ENCODE measurements at places on chromosomes 2 and 18.

GRCh38 chr2:239390546-239391285 is 10.1 kb downstream of the HDAC4 start:
- no peak for DNase-seq

- no peak for DNase-seq
These were observed 460.8 kb downstream of the IRS1 start for GRCh38 chr2:226338825-226339224.

DNA sequence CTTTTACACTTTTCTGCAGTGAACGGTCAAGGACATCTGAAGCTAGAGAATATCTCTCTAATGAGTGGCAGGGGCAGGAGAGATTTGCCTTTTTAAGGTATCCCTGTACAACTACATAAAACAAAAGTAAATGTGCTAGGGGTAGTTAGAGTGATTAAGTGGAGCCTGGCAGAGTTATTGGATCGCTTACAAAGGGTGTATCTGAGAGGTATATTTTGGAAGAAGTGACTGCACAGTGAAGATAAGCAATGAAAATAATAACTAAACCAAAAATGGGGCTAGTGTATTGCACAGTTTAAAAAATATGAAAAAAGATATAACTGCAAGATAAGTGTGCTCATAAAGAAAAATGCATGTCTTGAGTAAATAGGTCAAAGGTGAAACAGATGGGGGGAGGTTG is 193.5 kb upstream of the EPC2 start:
- DNase-seq = no peak

- no peak for DNase-seq
These were observed 98.6 kb upstream of the CABLES1 start for GRCh38 chr18:23036660-23037201.

DNA sequence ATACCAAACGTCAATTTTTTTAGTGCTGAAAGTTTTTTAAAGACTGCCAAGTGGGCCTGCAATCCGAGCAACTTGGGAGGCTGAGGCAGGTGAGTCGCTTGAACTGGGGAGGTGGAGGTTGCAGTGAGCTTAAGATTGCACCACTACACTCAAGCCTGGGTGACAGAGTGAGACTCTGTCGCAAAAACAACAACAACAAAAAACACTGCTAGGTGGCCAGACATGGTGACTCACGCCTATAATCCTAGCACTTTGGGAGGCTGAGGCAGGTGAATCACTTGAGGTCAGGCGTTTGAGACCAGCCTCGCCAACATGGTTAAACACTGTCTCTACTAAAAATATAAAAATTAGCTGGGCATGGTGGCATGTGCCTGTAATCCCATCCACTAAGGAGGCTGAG is 202.8 kb upstream of the COPS8 start:
- DNase-seq = no peak

GRCh38 chr18:80147418-80148325 is 38.6 kb downstream of the ADNP2 start:
- peak; percentile 86 for DNase-seq

DNA sequence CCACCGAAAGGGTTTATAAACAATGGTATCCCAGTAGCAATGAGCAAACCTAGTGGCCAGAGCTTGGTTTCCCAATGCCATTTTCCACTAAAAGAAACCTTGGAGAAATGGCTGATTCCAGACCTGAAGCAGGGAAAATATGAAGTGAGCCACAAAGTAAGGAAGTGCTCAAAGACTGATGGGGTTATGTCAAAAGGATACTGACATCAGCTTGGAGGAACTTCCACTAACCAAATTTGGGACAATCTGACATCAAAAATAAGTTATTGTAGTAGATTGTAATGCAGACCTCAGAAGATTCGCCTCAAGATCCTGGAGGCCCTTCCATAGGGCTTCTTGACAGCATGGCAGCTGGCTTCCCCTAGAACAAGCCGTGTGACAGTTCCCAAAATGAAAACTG is 79.4 kb upstream of the SP3 start:
- DNase-seq = no peak

- DNase-seq = no peak
These were observed 427.1 kb downstream of the EIPR1 start for GRCh38 chr2:2950403-2950952.

GRCh38 chr2:180443888-180444287 is 436.8 kb upstream of the CWC22 start:
- DNase-seq = no peak

- no peak for DNase-seq
These were observed 150.6 kb downstream of the TMX3 start for GRCh38 chr18:68564351-68564750.

GRCh38 chr2:67516362-67516761 is 119.2 kb downstream of the ETAA1 start:
- no peak for DNase-seq

- no peak for DNase-seq
These were observed 69.7 kb upstream of the ZNF516 start for GRCh38 chr18:76564655-76565237.

DNA sequence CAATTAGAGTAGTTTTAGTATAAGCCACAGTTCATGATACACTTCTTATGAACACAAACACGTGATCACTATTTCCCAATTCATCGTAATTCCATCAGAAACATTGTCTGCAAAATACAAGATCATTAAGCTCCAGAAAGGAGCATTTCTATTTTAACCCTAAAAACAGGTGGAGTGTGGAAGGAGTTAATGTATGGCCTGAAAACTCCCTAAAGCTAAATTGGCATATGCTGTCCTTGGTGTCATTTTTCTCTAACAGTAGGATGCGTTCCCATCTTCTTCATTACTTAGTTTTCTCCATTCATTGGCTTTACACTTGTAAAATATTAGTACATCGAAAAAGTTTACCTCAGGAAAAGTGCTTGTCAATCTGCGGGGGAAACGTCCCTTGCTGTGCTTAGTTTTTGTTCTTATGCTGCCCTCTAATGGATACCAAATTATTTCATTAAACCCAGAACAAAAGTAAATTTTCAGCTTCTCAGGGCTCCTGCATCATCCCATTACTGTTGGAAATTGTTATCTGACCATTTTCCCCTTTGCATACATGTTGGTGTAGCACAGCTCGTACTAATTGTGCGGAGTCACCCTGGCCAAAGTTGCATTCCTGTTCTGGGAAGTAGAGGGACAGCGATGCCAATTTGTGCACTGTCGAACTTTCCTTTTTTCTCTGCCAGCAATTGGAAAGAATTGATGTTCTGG is 153.4 kb downstream of the GPD2 start:
- DNase-seq = peak; percentile 23

- no peak for DNase-seq
These were observed 9.7 kb upstream of the COPS8 start for GRCh38 chr2:237075749-237076599.

DNA sequence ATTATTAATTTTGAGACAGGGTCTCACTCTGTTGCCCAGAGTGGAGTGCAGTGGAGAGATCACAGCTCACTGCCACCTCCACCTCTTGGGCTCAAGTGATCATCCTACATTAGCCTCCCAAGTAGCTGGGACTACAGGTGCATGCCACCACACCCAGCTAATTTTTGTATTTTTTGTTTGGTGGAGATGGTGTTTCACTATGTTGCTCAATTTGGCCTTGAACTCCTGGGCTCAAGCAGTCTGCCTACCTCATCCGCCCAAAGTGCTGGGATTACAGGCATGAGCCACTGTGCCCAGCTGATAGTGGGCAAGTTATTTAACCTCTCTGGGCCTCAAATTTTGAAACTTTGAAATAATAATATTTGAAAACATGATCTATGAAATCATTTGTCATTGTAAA is 26.5 kb downstream of the DCAF17 start:
- no peak for DNase-seq

DNA sequence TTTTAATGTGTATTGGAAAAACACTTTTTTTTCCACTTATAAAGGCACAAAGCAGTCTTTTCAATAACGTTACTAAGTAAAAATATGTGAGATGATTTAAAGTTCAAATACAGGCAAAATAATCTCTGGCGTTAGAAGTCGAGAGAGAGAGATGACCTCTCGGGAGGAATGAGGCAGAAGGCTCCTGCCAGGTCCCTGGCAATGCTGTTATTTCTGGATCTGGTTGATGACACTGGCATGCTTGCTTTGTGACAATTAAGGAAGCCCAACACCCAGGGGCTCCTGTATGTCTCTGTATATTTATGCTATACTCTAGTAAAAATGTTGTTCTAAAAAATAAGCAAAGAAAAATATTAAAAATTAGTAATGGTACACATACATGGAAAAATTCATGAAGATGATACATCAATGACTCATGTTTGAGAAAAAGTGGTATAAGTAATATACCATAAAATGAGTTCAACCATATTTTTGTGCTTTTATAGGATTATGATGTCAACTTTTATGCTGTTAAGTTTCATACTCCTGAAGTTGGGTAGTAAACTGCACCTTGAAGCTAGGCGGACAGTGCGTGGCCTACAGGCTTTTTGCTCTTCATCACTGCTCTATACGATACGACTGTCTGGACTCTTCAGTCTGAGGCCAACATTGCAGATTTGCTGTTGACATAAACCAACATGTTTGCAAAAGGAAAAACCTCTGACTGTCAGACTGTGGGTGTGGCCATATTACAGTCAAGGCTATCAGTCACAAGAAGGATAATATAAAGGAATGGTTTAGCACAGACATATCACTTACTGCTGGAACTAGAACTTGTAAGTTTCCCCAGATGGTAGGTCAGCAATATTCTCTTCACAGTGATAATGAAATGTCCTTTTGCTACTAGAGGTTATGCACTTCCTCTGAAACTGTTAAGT is 19.8 kb downstream of the VPS4B start:
- DNase-seq = no peak

GRCh38 chr2:30504731-30505130 is 57.7 kb downstream of the LCLAT1 start:
- no peak for DNase-seq

- no peak for DNase-seq
These were observed 471.7 kb downstream of the THSD7B start for GRCh38 chr2:137237055-137237454.

GRCh38 chr2:19796035-19796695 is 105.6 kb downstream of the TTC32 start:
- DNase-seq = no peak

DNA sequence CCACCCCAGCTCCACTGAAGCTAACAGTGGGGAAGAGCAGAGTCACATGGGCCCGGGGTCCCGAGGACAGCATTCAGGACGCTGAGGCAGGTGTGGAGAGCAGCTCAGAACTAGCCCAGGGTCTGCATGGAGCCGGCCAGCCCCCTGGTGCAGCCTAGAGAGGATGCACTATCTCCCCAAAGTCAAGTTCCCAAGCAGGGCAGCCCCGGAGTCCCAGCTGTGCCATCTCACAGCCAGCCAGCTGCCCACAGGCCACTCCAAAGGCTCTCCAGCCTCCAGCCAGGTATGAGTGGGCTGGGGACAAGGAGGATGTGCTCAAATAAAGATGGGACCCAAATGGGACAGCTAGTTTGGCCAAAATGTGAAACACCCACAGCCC is 41.0 kb downstream of the BIN1 start:
- DNase-seq = no peak

DNA sequence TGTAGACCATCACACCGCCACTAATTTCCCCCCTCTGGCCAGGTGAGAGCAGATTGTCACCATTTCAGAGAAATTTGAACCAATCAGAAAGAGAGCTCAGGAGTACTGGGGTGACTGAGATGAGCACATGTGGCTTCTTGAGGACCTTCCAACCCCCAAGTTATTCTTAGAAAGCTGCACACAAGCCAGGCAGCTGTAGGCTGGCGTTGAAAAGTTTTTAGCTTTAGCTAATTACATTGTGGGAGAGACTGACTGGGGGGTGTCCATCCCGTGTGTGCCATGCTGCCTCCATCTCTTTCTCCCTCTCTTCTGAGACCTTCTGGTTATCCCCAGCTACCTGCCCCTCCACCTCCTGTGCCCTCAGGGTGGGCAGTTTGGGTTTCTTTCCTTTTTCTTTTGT is 154.0 kb downstream of the AGAP1 start:
- DNase-seq = no peak

- DNase-seq = peak; percentile 63
These were observed 1.1 kb upstream of the FARP2 start for GRCh38 chr2:241354668-241355658.

GRCh38 chr2:17271416-17271815 is 246.8 kb downstream of the RAD51AP2 start:
- DNase-seq = no peak

GRCh38 chr18:51009072-51009471 is 20.9 kb upstream of the SMAD4 start:
- DNase-seq = no peak

- DNase-seq = no peak
These were observed 104.2 kb downstream of the LRRC30 start for GRCh38 chr18:7334973-7335568.

- DNase-seq = no peak
These were observed 623.9 kb upstream of the CRIM1 start for GRCh38 chr2:35731674-35732073.

DNA sequence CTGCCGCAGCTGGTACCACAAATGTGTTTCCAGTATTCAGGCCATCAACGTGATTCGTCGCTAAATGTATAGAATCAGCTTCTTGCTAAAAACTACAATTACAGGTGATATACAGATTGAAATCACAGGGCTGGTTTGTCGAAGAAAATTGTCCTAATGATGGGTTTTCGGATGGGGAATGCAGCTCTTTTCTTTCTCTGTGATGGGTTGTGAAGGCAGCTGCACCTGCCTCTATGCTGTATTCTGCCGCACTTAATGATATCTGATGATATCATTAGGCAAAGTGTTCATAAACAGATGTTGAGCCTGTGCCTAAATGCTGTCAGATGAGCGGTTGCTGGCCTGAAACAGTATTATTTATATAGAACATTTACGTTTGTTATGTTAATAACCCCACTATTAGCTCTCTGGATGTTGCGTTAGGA is 218.1 kb downstream of the ARHGAP15 start:
- DNase-seq = no peak

- no peak for DNase-seq
These were observed 571 bp downstream of the EEF1B2 start for GRCh38 chr2:206160125-206160806.

GRCh38 chr2:186925514-186925913 is 76.5 kb upstream of the ZSWIM2 start:
- DNase-seq = no peak

DNA sequence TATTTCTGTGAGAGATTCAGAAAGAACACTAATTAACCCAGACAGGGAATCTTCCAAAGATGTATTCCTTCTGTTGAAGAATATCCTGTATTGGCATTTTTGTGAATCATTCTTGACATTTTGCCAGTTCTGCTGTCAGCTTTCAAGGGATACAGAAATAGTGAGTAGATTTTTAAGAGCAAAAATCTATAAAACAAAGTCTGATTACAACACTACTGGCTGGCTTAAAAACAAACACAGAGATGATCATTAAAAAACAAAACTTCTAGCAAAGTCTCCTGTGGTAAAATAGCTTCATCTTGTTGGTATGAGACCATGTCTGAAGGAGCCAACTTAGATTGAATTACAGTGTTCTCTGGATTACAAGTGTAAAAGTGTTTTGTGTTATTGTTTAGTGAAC is 866.3 kb upstream of the KLHL29 start:
- DNase-seq = no peak

DNA sequence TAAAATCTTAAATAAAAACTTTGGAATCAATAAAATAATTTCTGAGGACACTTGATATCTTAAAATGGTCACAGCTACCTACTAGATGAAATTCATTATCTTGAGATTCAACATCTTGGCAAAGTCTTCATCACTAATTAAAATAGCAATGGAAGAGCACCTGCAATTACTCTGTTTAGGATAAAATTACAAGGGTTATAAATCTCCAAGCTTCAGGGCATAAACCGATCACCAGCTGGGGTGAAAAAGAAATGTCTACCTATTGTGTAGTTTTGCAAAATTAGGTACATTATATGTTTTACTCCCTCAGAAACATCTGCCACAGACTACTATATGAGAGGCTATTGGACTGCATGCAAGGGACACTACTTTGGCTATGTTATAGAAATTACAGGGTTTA is 327.1 kb downstream of the CCDC178 start:
- DNase-seq = no peak
